ENCODE measurements at places on chromosomes 4 and X.

DNA sequence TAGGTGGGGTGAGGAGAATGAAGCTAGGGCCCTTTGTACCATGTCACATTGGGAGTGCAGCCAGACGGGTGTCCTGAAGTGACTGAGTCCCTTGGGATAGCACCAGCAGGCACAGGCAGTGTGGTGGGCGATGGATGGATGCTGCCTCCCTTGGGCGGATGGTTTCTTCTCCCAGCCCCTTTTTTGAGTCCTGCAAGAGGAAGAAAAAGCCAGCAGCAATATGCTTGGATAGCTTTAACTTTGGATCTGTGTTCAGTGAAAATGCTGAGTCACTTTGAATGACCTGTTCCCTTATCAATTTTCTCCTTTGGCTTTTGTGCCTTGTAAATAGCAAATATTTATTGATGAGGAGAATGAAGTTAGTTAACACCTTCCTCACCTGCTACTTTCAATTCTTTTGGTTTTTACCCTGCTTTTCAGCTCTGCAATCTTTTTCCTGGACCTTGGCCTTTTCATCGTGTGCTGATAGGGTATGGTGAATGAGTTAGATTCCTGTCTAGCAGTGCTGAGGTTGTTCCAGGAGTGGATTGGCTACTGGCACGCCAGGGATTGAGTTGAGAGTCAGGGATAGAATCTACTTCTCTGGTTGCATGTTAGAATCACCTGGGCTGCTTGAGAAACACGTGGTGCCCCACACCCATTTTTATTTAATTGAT lies 10.2 kb downstream of the DCUN1D4 start:
- DNase-seq: no peak

- DNase-seq: no peak
Observed at GRCh38 chrX:143998261-143998660, 114.4 kb downstream of the UBE2NL start.

- DNase-seq: no peak
Observed at GRCh38 chr4:14575919-14576318, 426.4 kb upstream of the CPEB2 start.

DNA sequence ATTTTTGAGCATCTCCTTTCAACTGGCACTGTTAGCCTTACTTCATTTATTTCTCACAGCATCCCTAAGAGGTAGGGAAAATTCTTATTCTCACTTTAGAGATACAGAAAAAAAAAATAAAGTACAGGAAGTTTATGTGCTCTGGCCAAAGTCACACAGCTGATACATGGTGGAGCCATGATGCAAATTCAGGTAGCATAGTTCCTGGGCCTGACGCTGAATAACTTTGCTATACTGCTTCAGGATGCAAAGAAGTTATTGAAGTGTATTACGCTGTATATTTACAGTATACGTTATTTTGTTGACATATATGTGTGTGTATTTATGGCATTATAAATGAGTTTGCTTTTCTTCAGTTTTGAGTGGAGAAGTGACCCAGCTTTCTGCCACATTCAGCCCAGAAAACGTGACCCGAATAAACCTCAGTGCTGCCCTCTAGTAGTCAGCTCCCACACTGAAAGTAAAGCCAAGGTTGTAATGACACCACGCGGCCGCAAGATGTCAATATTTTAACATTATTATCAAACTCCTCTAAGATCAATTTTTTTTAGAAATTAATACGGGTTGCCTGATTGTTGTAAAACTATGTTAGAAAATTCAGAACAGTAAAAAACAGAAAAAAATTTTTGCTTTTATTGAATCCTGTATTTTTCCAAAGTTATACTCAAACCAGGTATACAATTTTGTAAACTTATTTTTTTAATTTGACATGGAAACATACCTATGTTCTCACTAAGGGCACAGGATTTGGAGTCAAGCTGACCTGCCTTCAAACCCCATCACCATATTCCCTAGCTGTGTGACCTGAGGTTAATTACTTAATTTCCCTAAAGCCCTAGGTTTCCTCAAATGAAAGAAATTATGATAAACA lies 3.8 kb upstream of the GUCY2F start:
- DNase-seq: peak; percentile 34

- DNase-seq: no peak
Observed at GRCh38 chr4:76023389-76023788, at the start of gene CXCL10. TSS of gene CXCL10 (minus strand) at chr4:76023497. CDS start at chr4:76023431, 66 bp downstream.

- no peak for DNase-seq
Observed at GRCh38 chr4:118823471-118823870, 12.5 kb downstream of the SEC24D start.

GRCh38 chr4:106803083-106803482 lies 233.0 kb downstream of the DKK2 start:
- no peak for DNase-seq

DNA sequence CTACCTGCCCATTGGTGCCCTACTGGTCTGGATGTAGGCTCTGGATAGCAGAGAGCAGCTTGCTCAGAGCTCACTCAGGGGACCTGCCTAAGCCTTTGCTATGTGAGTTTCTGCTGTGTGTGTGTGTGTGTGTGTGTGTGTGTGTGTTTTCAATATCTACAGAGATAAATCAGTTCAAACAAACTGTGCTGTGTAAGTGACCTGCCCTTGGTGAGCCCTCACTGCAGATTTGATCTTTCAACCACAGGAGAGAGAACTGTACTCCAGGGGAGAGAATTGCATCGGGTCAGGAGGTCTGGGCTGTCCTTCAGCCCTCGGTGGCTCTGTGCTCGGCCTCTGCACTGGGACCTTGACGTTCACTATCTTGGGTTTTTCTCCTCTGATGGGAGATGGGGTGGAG lies 35.0 kb upstream of the CDKN2AIP start:
- no peak for DNase-seq

- peak; percentile 69 for DNase-seq
Observed at GRCh38 chrX:38561126-38561868, at the start of gene TSPAN7. TSS of gene TSPAN7 (plus strand) at chrX:38561542. CDS start at chrX:38561547, 5 bp downstream.

DNA sequence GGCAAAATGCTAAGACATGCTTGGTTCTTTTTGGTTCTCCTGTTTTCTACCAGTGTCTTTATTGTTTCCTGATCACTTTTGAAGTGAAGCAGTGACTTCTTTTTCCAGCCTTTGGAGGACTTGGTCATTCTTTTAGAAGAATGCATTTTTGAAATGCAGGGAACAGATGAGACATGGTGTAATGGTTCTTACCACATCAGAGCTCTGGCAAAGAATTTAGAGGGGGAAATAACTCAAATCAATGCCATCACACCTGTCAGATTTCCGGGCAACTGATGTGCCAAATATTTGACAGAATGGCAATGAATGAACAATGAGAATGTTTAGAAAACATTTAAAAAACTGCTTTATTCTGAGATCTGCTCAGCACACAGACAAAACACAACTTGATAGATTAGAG lies 519.6 kb downstream of the IQCM start:
- no peak for DNase-seq

GRCh38 chr4:72663828-72664227 lies 94.8 kb upstream of the ADAMTS3 start:
- DNase-seq: no peak

DNA sequence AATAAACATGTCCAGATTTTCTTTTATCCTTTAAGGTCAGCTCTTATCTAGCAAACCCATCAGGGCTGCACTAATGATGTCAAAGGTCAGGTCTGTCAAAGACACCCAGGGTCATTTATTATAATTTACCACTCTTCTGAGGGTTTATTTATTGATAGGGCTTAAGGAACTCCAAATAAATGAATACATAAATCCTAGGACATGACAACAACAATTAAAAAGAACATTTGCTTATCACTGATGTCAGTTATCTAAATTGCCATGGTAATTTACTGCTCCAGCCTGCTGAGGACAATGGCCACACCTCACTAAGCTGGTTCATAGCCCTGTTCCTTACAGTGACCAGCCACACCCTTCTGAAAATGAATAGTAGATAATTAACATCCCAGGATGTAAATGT lies 317.1 kb downstream of the UNC5C start:
- no peak for DNase-seq

GRCh38 chr4:122673252-122673651 lies 52.4 kb upstream of the IL21 start:
- DNase-seq: no peak

DNA sequence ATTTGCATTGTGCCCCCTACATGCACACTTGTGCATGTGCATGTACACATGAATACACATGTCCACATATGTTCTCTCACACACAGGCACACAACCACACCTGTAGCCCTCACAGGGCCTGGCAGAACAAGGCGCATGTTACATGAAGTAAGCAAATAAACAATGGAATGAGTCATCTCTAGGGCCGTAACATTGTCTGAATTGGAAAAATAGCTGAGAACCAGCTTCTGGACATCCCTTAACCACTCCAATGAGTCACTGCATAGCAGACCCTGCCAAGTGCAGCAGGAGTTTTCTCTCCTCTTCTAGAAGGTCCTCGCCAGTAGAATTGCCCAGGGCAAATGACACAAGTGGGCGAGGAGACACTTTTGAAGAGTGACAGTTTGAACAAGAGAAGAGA lies 66.1 kb downstream of the MAGEA10 start:
- DNase-seq: no peak

DNA sequence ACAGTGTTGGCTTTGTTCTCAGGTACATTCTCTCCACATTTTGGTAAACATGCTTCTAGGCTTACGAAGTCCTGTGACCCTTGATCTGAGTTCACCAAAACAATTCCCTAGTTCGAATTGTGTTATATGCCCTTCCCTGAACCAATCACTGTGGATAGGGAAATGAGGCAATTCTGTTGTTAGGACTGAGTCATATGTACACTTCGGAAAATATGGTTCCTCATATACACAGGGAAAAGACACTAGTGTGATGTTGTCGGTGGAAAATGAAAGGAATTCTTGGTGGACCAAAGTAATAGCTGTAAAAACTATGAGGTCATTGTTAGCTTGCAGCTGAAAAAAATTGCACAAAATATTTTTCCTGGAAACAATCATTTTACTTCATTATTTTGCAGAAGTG lies 46.6 kb upstream of the MAGEC2 start:
- no peak for DNase-seq

DNA sequence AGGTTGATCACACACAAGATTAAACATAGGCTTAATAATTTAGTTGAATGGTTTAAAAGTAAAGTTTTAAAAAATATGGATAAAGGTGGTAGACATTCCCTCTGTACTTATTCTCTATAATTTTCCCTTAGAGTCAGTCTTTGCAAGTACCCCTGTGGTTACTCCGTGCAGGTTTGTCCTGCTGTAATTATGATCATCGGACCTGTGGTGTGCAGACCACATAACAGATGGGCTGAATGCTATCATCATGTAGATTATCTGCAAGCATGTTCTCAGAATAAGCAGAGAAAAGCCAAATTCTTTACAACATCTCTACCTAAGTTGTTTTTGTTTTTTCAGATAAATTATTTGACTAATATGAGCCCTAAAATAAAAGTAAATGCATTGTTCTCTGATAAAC lies 146.8 kb downstream of the FSTL5 start:
- no peak for DNase-seq

GRCh38 chr4:60081839-60082238 lies 1118.3 kb upstream of the ADGRL3 start:
- DNase-seq: no peak

DNA sequence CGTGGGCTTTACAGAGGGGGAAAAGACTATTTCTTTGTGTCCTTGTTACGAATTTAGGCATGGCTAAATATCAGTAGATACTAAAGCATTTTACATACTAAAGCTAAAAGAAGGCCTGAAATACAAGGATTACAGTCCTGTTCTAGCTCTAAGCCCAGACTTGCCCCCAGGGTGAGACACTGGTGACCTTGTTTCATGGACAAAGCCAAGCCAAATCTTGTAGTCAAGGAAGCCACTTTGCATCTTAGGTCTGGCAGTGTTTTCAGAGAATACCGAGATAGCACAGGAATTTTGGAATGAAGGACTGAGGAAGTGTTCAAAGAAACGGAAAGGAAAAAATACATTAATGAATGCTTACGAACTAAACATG lies 733 bp upstream of the G3BP2 start:
- DNase-seq: no peak

- no peak for DNase-seq
Observed at GRCh38 chr4:152665691-152666395, 14.0 kb downstream of the TMEM154 start.

DNA sequence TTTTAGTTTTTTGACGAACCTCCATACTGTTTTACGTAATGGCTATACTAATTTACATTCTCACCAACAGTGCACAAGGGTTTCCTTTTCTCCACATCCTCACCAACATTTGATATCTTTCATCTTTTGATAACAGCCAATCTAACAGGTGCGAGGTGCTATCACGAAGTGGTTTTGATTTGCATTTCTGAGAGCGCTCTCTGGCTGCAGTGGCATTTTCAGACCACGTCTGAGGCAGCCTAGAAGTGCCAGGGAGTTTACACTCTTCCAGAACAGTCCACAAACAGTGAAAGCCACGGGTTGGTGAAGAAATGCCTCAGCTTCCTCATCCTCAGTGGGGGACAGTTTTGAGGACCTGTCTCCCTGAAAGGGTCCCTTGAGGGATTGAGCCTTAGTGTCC lies 471.0 kb downstream of the BCOR start:
- DNase-seq: no peak

- DNase-seq: no peak
Observed at GRCh38 chr4:123449780-123450179, 53.2 kb downstream of the SPRY1 start.

DNA sequence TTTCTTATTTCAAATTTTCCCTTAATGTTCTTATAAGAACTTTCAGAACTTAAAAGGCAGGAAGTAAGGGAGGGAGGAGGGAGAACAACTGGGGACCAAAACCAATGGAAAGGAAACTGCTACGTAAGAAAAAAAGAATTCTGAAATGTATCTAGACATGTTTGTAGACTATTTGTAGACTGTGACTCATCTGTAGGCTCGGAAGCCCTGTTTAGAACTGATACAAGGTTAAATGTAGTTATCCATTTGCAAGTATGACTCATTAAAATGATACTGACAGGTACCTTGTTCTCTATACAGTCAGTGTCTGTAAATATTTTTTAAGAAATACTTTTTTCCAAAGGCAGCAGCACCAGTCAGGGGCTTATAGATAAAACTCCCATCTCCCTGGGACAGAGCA lies 202.0 kb downstream of the DHX15 start:
- DNase-seq: no peak

DNA sequence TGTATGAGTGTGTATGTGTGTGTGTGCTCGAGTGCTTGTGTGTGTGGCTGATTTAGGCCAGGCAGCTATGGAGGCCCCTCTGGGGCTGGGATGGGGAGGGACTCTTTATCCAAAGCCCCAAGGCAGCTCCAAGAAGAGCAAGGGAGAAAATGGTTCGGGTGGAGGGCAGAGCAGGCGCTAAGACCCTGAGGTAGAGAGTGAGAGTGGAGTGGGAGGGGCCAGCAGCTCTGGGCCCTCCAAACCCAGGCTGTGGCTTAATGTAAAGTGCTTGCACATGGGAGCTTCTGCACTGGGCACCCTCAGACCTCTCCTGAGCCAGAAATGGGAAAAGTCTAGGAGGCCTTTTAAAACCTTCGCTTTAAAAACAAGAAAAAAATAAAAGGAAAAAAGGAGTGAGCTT lies 233.5 kb upstream of the PSAPL1 start:
- DNase-seq: no peak

DNA sequence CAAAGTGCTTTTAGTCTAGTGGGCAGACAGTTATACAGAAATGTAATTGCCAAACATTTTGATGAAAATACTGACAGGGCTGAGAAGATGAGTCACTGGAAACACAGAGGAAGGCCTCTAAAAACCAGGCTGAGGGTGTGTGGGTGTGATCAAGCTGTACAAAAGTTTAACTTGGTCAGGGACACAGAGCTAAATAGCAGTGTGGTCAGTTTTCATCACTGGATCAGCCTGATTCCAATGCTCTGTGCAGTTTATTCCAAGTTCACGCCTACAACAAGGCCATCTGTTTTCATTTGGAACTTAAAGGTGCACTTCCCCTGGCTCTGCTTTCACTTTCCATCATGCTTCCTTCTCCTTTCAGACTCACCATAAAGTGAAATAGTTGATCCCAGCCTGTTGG lies 10.6 kb downstream of the CENPVL3 start:
- DNase-seq: no peak

Measured in activated T-cell treated with anti-CD3 and anti-CD28 coated beads for 24 hours (primary cell).